Stimulated activated CD8-positive, alpha-beta memory T cell treated with anti-CD3 and anti-CD28 coated beads, Interleukin-12 subunit alpha, Interleukin-12 subunit beta, amount 100 ng/mL, for 1 hour (primary cell): ENCODE measurements at places on chromosomes 2 and 18.

GRCh38 chr2:235675678-235676535, 182.1 kb downstream of the AGAP1 start:
- DNase-seq: no peak

DNA sequence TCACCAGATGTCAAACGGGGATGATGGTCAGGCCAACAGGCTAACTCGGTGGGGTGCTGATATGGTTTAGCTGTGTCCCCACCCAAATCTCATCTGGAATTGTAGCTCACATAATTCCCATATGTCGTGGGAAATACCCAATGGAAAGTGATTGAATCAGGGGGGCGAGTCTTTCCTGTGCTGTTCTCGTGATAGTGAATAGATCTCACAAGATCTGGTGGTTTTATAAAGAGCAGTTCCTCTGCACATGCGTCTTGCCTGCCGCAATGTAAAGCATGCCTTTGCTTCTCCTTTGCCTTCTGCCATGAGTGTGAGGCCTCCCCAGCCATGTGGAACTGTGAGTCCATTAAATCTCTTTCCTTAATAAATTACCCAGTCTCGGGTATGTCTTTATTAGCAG, 74.4 kb upstream of the YWHAQ start:
- no peak for DNase-seq

DNA sequence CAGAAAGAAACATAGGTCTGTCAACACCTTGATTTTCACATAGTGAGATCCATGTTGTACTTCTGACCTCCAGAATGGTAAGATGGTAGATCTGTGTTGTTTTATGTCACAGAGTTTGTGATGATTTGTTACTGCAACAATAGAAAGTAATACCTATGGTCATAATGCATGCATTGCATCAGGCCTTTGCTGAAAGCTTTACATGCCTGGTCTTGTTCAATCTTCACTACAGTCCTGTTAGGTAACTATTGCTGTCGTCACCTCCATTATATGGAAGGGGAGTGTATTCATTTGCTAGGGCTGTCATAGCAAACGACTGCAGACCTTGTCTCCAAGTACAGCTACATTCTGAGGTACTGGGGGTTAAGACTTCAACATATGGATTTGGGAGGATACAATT, 243.5 kb downstream of the ANAPC1 start:
- DNase-seq: no peak

- DNase-seq: no peak
Measured at GRCh38 chr2:205011031-205011430, 465.8 kb downstream of the PARD3B start.

- no peak for DNase-seq
Measured at GRCh38 chr2:39289609-39290008, 45.8 kb upstream of the CDKL4 start.
